K562 (cell line): ENCODE measurements at places on chromosomes 5 and 9. TPM values are rescaled to one million over a fixed set of nuclear protein-coding genes. Genes with fewer than 3 reads are reported as not detected.

GRCh38 chr5:163807781-163808180, 302.4 kb downstream of the MAT2B start:
- no peak for DNase-seq

Gene MARCOL
- total RNA-seq = not detected in 2 replicates

DNA sequence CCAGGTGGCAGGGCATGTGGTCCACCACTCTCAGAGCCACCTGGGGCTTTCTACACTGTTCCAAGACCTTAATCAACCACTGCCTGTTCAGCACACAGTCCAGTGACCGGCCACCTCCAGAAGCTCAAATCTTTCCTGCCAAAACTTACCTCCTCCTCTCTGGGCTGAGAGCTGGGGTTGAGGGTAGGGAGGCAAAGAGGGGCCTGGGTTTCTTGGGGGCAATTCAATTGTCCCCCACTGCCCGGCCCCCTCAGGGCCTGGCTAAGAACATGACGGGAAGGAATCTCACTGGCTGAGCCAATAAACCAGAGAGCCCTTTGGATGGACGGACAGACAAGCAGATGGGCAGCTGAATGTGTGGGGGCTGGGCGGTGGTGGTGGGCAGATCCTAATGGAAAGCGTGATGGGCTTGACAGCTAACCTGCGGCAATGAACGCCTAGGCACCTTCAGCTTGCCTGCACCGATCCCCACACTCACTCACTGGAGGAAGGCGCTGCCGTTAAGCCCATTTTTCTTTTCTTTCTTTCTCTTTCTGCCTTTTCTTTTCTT, 5.4 kb downstream of the NR5A1 start:
- no peak for DNase-seq

DNA sequence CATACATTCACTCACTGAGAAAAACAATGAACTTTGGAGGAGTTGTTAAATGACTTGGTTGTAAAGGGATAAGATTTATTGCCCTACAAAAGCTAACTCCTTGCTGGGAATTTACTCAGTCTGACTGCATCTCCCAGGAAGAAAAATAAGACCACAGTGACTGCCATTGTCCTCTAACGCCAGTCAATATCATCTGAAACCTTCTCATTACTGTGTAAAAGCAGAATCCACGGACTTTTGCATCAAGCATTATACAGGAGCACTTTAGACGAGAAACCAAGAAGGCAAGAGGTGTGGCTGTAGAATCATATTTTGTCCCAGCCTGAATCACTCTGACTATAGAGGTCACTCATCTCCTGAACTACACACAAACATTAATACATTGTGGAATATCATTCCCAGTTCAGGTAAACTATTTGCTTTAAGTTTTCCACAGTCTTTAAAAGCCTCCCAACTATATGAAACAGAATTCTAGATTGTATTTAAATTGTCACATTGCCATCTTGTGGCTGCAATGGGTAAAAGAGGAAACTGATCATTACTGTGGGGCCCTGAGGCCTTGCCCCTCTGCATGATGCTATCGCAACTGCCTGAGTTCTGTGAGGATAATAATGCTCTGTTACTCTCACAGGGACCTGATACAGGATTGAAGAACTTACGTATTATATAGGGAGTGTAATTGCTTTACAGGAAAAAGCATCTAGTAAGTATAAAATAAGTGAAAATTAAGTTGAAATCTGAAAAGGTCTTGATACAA, 142.9 kb downstream of the SLCO4C1 start:
- DNase-seq = peak; percentile 9

Gene PDE6A
- total RNA-seq = not detected in 2 replicates

DNA sequence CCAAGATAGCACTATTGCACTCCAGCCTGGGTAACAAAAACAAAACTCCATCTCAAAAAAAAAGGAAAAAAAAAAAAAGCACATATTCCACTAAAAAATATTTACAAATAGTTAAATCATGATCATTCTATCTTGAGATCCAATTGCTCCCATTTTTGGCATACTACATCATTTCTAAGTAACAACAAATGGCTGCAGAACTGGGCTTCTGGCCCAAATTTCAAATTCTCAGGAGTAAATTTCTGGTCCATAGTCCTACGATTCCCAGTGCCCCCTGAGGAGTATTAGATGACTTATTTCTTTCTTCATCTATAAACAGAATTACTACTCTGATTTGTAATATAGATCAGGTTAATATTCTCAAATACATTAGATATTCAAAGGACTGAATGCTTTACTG, 62.1 kb downstream of the CEMIP2 start:
- no peak for DNase-seq
